ENCODE measurements at places on chromosomes 16 and 17.

DNA sequence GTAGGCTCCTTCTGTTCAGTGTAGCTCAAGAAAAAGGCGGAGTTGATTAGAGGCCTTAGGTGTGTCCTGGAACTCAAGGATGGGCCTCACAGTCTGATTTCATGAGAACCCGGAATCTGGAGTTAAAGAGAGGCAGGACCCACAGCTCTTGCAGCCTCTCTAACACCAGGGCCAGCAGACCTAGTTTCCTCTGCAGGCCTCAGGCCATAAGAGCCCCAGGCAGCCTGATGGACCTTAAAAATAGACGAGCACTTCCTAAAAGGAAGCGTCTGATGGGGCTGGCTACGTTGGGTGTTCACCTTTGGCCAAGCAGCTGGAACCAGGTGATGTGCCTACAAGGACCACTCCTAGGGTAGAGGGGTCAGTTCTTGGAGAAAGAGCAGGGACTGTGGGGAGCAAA, 7.6 kb downstream of the CACNG5 start:
- DNase-seq, result no peak

GRCh38 chr17:58587713-58588117, 73.3 kb upstream of the MTMR4 start:
- DNase-seq, result peak; percentile 89

GRCh38 chr17:82215095-82215971, 2.7 kb upstream of the CCDC57 start:
- DNase-seq, result peak; percentile 89

DNA sequence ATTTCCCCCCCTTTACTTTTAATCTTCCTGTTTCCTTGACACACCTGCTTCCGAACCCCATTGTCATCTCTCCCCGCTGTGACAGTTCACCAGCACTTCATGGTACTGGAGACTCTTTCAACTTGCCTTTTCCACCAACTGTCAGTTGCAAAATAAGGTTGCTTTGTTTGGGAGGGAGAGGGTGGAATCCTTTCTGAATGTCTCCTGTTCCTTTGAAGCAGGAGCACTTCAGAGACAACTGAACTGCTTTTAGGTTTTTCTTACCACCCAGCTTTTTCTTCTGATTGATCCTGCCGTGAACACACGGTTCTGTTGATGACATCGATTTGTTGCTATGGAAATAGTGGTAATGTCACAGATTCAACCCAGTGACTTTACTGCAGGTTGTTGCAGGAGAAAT, 42.0 kb downstream of the RPA1 start:
- no peak for DNase-seq

GRCh38 chr17:17226451-17227265, 10.3 kb downstream of the FLCN start:
- DNase-seq, result no peak

DNA sequence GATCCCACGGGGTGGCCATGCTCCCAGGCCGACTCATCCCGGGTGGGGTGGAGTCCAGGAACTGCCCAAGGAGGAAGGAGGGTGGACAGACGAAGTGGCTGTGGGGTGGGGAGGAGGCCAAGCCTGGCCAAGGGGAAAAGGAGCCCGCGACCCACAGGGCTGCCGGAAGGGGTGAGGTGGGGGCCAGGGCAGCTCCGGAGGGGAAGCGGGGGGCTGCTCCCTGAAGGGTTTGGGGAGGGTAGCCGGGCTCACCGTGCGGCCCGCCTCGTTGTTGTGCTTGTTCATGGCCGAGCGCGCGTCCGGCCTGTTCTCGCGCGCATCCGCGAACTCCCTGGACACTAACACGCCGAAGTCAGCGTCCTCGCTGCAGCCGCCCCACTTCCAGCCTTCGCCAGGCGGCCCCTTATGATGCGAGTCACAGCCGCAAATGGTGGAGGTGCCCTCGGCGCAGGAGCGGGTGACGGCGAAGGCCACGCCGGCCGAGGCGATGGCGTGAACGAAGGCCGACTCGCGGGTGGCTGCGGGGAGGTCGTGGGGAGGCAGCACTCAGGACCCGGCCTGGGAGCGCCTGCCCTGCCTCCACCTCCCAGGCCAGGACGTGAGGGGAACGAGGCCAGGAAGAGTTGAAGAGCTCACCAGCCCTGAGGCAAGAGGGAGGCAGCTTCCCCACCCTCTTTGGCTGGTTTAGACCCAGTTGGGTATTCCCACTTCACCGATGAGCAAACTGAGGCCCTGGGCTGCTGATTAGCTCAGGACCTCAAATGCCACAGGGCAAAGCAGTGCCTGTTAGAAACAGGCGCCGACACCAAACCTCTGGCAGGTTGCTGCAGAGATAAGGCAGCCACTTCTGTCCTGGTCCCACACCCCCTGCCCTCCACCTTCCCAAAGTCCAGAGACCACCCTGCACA, 48.7 kb downstream of the WNT3 start:
- DNase-seq, result peak; percentile 7
